GM23248 (cell line): ENCODE measurements at places on chromosomes 4 and X. TPM values are rescaled to one million over a fixed set of nuclear protein-coding genes. Genes with fewer than 3 reads are reported as not detected.

- DNase-seq: no peak
These were observed 45.8 kb downstream of the TACR3 start for GRCh38 chr4:103673983-103674382.

DNA sequence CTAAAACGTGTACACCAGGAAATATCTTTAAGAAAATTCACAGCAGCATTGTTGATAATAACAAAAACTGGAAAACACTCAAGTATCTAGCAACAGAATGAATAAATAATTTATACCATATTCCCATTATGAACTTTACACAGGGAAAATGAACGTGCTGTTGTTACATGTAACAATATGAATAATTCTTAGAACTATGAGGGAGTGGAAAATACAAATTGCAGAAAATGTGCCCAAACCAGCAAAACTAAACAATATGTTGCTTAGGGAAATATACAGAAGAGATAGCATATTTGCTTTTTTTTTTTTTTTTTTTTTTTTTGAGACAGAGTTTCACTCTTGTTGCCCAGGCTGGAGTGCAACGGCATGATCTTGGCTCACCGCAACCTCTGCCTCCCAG, 14.8 kb upstream of the FAT1 start:
- no peak for DNase-seq

- DNase-seq: no peak
These were observed 432.8 kb upstream of the LCORL start for GRCh38 chr4:18454349-18454748.

GRCh38 chr4:120000591-120001296, 65.9 kb downstream of the MAD2L1 start:
- no peak for DNase-seq

Gene ESX1
- polyA plus RNA-seq: not detected in 2 replicates

Gene WAS
- polyA plus RNA-seq: not detected in 2 replicates
